ENCODE measurements at places on chromosomes 5 and 9.

DNA sequence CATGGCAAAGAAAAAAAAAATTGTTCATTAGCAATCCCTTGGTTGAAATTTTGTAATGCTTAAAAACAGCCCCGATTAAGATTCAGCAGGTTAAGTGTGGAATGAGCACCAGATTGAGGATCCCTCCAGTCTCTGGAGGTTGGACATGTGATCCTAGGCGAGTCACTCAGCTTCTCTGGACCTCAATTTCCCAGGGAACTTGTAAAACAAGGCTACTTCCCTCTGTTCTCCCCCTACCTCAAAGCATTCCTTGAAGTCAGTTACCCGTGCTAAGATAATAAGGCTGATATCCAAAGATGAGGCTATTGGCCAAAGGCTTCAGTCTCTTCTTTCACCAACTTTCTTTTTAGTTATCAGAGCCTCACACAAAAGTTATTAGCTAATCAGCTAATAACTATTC lies 2.9 kb downstream of the KLHL3 start:
- DNase-seq, result no peak

DNA sequence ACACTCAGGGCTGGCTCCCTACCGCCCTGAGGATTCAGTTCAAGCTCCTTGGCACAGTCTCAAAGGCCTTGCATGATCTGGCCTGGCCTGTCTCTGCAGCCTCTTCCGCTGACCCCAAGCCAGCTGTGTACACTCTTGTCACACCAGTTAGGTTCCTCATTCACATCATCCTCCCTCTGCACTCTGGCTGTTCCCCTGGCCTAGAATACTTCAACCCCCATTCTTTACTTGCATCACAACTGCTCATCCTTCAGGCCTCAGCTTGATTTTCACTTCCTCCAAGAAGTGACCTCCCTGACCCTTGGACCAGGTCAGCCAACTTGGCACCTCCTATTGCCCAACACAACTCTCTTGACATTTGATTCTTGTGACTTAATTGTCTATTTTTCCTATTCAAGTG lies 18.9 kb upstream of the PFDN1 start:
- no peak for DNase-seq

DNA sequence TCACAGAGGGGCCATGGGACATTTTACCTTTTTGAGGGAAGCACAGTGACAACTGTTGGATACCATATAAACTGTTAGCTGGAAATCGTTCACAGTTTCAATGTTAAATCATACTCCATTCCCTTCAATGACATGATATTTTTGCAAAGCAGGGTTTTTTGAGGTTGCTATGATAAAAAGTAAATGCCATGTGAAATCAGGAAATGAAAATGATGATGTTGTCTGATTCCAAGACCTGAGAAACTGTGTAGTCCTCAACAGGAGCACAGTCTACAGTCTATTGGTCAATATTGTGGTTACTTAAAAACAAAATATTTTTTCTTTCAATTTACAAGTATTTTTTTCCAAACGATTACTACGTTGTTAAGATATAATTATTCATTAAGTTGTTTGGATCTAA lies 24.0 kb upstream of the ADAM19 start:
- DNase-seq, result no peak

- DNase-seq, result no peak
Measured at GRCh38 chr5:135386886-135387628, 12.0 kb downstream of the MACROH2A1 start.

DNA sequence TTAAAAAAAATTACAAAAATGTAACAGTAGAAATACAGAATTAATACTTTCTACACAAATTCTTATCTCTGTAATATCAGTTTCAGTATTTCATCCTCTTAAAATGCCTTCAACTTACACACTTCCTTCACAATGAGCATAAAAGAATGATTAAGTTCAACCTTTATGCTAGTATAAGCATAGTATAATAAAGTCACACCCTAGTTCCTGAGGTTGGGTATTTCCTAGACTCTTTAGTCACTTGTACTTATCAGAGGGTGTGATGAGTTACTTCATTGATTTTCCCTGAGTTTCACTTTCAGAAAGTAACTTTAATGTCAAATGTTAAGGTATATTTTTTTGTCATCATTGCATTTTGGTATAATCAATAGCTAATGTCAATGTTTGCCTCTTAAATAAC lies 302.4 kb downstream of the PDE4D start:
- DNase-seq, result peak; percentile 20

DNA sequence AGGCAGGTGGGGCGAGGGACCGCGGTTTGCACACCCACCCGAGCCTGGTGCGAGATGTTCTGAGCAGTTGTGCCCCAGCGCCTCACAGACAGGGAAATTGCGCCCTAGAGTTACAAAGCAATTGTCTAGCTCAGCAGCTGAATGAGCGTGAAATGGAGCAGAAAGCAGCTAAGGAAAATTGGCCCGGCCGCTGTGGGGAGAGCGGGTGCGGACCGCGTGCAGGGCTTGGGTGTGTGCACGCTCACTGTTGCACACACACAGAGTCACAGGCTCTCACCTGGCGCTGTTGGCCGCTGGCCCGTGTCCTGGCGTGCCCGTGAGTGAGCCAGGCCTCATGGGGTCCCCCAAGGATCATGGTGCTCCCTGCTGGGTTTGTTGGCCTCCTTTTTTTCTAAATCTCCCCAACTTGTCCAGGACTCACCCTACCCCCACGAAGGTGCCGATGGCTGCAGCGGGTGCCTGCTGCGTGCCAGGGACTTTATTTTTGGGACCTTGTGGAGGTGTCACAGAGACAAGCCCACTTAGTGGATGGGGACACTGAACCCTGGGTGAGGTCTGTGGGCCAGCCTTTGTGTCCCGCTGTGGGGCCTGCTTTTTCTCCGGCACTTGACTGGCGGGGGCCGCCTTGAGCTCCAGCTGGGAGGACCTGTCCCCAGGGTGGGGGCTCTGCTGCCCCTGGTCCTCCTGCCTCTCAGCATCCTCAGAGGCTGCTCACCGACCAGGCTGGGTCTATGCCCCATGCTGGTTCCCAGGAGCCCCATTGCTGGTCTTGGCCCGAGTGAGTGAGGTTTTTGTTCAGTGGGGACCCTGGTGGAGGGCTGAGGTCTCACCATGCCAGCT lies 5.2 kb downstream of the RXRA start:
- DNase-seq, result no peak

DNA sequence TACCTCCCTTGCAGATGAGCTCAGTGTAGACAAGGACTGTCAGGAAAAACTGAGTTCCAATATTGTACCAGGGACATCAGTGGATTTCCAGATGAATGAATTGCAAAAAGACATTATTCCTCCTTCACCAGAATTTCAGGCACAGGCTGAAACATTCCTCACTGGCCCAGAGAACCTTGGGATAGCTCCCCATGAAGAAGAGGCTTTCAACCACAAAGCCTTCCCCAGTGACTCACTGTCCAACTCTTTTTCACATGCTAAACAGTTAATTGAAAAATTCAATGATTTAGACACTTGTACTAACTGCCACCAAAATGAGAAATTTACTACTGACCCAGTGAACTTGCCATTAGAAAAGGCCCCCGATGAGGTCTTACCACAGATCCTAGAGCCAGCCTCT lies 144.5 kb downstream of the UNC13B start:
- no peak for DNase-seq

GRCh38 chr5:154260224-154260927 lies 69.8 kb downstream of the GALNT10 start:
- DNase-seq, result no peak

- peak; percentile 51 for DNase-seq
Measured at GRCh38 chr5:151151263-151151660, 6.3 kb downstream of the ANXA6 start.

GRCh38 chr5:174097486-174098185 lies 52.1 kb downstream of the NSG2 start:
- no peak for DNase-seq

GRCh38 chr5:124040799-124041198 lies 528.8 kb downstream of the CSNK1G3 start:
- no peak for DNase-seq

GRCh38 chr9:31336841-31337240 lies 1047.6 kb upstream of the ACO1 start:
- DNase-seq, result no peak

- DNase-seq, result no peak
Measured at GRCh38 chr9:120855827-120856670, 13.3 kb upstream of the PSMD5 start.

DNA sequence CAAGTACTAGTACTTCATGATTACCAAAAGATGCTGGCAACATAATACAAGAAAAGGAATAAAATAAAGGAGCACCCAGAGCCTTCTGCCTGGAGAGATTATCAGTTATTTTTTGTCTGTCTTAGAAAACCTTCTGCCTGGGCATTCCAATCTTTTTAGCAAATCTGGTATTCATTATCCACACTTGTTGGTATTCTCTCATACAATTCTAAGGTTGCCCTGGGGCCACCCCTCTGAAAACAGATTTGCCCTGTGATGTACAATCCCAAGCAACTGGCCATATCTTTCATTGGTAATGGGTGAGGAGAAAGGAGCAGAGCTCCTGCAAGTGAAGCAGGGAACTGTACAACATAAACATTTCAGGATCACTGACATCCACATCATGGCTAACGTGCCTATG lies 47.8 kb downstream of the WDR41 start:
- DNase-seq, result no peak

DNA sequence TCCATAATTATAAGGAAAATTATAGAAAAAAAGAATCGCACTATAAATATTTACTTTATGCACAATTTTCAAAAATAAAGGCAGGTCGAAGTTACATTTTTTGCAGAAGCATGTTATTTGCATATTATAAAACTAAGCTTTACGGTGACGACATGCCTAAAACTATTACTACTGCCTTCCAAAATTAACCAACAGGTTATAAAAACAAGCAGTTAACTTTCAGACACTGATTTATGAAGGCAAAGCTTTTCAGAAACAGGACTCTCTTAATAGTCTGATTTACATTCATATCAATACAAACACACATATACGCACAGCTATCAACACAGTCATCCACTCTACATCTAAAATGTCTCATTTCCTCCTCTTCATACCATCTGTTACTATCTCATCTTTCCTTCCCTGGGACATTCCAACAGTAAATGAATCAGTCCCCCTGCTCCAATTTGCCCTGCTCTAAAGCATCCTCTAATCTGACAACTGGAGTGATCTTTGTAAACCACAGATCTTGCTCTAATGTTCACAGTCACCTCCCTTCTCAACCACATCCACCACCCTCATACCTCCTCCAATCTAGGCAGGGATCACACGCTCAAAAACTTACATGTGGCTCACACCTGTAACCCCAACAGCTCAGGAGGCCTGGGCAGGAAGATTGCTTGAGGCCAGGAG lies 21.6 kb downstream of the FBXW11 start:
- DNase-seq, result peak; percentile 30

- peak; percentile 58 for DNase-seq
Measured at GRCh38 chr9:127214421-127215267, 49.9 kb upstream of the GARNL3 start.

GRCh38 chr5:56565644-56566043 lies 249.7 kb upstream of the MAP3K1 start:
- DNase-seq, result no peak

DNA sequence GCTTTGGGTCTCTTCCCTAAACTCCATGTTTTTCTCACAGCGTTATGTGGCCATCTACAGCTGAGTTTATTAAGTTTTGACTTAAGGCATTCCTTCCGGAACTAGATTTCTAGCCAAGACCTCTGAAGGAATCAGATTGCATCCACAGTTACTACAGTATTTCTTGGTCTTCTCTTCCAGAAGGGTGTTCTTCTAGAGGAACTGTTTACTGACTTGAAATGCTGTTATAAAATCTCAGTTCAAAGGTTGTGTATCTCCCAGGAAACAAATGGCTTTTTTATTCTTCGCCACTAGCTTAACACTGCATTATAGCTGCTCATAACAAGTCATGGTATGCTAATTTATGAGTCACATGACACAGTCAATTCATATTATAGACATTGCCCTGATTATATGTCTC lies 55.3 kb upstream of the RAD23B start:
- DNase-seq, result no peak

DNA sequence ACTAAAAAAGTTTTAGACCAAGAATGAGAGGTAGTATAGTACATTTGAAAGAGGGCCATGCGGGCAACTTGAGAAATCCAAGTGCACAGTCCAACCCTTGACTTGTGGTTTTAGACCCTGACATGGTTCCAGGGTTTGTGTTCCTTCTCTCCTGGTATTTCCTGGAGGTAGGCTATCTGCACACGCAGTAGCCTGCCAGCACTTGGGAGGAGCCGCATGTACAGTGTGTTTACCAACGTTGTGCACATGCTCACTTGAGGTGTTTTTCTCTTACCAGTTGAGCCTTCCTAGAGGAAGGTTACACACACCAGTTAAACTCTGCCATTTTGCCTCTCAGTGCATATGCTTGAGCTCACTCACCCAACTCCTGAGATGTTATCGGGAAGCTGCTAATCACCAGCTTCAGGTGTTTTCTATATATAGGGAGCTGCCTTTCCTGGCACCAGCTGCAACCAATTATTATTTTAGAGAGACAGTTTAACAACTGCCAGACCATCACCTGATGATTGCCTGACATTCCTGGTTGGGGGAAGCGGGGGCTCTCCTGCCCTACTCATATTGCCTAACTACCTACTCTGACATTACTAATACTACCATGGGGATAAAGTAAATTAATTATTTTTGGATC lies 593.4 kb upstream of the TUSC1 start:
- no peak for DNase-seq

- no peak for DNase-seq
Measured at GRCh38 chr9:19284729-19285128, 54.2 kb downstream of the DENND4C start.

DNA sequence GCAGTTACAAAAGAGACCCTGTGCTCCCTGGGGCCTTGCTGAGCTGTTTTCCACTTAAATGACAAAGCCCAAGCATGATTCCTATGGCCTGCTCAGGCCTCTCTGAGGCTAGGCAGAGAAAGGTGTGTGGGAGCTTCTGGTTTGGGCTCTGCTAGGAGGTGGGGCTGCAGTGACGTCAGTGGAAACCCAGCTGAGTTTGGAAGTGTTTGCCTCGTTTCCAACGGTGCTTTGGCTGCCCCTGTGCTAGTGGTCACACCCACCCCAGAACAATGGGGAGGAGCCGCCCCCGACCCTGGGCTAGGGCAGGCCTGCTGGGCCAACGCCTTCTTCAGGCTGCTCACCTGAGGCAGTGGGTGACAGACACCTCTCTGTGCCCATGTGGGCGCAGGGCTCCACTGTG lies 10.4 kb downstream of the ANGPTL2 start:
- DNase-seq, result no peak

GRCh38 chr9:124217836-124218437 lies 39.8 kb upstream of the NEK6 start:
- no peak for DNase-seq

GRCh38 chr5:178058321-178059012 lies 54.9 kb upstream of the N4BP3 start:
- DNase-seq, result no peak

DNA sequence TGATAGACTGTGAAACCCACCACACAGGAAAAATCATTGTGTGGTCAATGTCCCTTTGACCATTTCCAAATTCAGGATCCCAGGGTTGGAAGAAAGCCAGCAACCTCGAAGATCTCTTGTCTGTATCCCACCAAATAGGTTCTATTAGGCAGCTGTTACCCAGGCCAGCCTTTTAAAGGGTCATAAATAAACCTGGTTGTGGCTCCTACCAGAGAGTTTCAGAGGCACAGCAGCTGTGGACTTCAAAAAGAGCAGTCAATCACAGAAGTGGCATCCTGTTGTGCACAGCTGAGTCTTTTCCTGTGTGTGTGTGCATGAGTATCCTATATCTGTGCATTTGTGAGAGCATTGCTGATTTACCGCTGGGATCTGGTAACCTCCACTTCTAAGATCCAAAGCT lies 23.7 kb upstream of the OR2S2 start:
- DNase-seq, result no peak
